ENCODE measurements at places on chromosomes 3 and 15.

GRCh38 chr15:40325188-40325587 is 1.7 kb downstream of the INAFM2 start:
- no peak for DNase-seq

DNA sequence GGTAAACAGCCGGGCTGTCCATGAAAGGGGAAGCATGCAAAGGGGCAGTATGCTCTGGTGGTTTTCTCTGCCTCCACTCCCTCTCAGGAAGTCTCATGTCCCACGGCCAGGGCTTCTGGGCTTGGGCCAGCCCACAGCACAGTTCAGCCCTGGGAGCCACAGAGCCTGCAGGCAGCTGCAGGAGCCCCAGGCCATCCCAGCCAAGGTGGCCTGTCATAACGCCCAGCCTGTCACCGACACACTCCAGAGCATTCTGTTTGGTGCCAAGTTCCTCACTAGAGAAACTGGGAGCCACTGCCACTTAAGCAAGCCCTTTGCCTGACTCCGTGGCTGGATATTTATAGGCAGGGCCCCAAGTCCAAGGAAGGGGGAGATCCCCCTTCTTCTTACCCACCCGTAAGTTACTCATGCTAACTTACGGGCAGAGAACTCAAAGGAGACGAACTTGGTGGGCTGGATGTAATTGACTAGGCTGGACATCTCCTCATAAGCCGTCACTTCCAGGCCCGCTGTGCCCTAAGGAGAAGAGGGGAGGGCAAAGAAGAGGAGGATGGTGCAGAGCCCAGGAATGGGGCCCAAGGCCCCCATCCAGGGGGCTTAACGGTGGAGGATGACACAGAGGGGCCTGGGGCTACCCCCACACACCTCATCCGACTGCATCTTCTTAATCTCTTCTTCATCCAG is 11.7 kb downstream of the PLCB2 start:
- DNase-seq: no peak

- no peak for DNase-seq
These were observed 6.7 kb upstream of the PIGZ start for GRCh38 chr3:196975349-196975748.

DNA sequence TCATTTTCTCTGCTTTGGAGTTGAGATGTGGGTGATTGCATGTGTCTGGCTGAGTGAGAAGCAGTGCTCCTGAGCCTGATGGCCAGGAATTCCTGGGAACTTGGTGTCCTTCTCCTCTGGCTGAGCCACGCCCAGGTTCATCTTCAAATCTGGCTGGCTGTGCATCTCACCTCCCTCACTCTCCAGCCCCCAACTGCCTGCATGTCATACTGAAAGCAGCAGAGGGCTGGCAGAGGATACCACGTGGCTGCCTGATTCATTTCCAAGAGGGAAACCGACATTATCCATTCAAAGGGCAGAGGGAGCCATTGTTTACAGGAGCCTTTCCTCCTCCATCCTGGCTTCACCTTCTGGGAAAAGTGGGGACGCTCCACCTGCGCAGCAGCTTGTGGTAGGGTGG is 57.4 kb downstream of the ABHD5 start:
- DNase-seq: no peak

DNA sequence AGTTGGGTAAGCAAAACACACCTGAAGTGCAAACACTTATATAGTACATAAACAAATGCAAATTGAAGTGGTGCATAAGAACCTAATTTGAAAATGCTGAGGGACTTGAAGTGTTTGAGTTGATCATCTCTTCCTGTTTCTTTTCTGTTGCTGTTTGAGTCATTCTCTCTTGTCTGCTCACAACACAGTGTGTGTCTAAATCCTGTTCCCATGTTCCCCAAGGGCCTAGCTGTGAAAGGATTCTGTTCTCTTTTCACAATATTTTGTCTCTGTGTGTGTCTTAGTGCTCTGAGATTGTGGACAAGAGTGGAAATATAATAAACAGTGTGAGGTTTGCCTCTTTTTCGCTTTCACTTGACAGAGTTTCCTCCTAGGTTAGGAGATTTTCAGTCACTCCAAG is 6.1 kb downstream of the CD96 start:
- peak; percentile 35 for DNase-seq

DNA sequence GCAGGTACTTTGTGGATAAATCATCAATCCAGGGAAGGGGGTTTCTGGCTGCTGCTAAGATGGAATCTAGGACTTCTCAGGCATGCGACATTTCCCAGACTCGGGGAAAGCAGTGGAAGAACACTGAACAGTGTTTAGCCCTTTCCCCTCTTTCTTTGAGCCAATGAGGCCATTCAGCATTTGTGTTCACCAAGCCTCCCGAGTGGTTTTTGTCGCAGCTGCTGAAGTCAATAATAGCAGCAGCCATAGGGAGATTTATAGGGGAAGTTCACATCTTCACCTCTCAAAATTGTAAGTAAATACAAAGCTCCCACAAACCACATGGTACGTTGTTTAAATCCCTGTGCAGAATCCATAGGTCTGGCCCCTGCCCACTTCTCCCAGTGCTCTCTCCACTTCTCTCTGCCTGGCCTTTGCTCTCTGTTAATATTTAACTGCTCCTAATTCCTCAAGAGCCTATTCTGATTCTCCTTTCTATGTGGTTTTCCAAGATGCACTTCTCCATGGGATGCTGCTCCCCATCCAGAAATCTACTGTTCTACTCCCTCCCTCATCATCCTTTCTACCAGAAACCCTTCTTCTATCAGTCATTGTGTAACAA is 230.7 kb downstream of the SHQ1 start:
- DNase-seq: no peak

DNA sequence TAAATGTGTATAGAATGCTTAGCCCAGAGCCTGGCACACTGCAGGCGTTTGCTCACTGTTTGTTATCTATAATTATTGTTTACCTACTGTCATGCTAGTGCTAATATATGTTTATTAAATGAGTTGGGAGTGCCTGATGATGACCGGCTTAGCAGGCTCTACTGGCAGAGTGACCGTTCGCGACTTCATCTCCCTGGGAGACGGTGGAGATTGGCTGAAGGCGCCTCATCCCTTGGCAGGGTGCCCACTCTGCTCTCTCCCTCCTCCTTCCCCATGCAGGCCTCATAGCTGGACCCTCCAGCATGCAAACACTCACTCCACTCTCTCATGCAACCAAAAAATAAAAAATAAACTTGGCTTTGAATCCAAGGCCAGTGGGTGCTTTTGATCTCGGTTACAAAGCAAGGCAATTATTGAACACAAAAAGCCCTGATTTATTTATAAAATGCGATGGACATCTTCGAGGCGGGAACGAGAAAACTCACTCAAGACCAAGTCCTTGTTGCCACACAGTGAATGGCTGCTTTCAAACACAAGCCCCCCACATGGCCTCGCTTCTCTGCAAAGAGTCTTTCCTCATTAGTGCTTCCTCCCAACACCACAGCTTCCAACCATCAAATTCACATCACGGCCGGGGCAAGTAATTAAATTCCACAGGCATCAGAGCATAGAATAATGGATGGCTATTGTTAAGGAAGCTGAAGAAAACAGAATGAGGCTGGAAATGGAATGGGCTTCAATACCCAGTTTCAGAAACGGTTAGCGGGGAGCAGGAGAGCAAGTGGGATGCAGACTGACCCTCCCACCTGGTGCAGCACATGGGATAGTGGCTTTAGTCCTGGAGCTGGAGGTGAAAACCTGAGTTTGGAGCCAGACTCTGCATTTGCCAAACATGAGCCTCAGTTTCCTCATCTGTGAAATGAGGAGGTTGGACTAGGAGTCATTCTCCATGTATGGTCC is 135.7 kb upstream of the RAD18 start:
- DNase-seq: no peak
